RPMI7951 (cell line): ENCODE measurements at places on chromosomes 1 and 21. TPM values are rescaled to one million over a fixed set of nuclear protein-coding genes. Genes with fewer than 3 reads are reported as not detected.

GRCh38 chr1:228465571-228466146 is 21.5 kb upstream of the RNF187 start:
- no peak for DNase-seq

DNA sequence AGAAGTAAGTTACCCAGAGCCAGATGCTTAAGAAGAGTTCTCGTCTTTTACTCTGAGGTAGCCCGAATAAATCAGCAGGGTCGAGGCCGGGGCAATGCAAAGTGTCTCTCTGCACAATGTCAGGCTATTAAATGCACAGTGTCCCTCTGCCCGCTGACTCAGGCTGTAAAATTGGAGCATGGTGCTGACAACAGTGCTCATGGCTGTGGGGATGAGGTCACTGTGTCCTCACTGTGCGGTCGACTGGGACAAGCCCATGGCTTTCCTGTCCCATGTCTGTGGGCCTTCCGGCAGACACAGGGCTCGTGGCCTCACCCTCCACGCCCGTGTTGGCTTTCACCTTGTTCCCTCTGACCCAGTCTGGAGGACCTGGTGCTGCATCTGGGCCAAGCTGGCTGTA is 14.6 kb upstream of the SLC2A1 start:
- DNase-seq = peak; percentile 65

DNA sequence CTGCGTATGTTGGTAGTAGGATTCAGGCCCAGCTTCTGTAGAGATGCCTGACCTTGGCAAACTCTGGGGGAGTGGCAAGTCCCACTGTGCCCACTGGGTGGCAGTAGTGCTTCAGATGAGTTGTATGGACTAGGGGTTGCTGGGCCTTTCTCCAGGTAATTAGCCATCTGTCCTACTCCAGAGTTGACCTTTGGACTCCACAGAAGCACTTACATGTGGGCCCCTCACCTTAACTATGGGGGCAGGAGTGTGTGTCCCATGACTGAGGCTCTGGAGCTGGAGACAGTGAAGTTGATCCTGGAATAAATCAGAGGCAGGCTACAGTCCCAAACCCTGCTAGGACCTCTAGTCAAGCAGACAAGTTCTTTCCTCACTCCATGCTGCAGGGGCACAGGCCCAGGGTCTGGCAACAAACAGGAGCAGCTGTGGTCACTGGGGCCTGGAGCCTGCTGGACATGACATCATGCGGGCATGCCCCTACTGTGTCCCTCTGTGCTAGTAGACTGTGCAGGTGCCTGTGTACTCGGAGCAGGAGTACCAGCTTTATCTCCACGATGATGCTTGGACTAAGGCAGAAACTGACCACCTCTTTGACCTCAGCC is 4.6 kb downstream of the DMAP1 start:
- DNase-seq = peak; percentile 55

GRCh38 chr1:246583448-246584185 is 17.4 kb downstream of the CNST start:
- DNase-seq = peak; percentile 19

DNA sequence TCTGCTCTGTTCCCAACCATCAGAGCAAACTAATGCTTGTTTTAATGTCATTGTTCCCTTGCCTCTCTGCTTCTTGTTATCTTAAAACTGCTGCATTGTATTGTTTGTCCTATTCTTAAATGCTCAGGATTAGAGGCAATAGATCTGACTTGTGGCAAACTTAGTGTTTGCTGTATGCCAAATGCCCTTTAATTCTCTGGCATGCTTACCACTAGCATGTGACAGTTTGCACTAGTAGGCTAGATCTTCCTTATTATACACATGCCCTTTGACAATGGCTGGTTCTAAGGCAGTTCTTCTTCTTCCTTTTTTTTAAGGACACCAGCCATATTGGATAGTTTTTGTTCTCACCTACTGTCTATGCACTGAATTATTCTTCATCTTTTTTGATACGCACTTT is 30.1 kb downstream of the PALMD start:
- DNase-seq = no peak

GRCh38 chr1:241841691-241842090 is 6.3 kb upstream of the EXO1 start:
- peak; percentile 32 for DNase-seq

- DNase-seq = no peak
Observed at GRCh38 chr21:32309906-32310460, 11.3 kb downstream of the MRAP start.

- no peak for DNase-seq
Observed at GRCh38 chr1:182355723-182356098, 35.9 kb downstream of the GLUL start.

- DNase-seq = peak; percentile 44
Observed at GRCh38 chr1:235468970-235469369, 35.3 kb downstream of the B3GALNT2 start.

GRCh38 chr1:71950579-71950978 is 331.8 kb downstream of the NEGR1 start:
- no peak for DNase-seq

- peak; percentile 80 for DNase-seq
Observed at GRCh38 chr1:2255420-2256369, 27.6 kb downstream of the SKI start.

DNA sequence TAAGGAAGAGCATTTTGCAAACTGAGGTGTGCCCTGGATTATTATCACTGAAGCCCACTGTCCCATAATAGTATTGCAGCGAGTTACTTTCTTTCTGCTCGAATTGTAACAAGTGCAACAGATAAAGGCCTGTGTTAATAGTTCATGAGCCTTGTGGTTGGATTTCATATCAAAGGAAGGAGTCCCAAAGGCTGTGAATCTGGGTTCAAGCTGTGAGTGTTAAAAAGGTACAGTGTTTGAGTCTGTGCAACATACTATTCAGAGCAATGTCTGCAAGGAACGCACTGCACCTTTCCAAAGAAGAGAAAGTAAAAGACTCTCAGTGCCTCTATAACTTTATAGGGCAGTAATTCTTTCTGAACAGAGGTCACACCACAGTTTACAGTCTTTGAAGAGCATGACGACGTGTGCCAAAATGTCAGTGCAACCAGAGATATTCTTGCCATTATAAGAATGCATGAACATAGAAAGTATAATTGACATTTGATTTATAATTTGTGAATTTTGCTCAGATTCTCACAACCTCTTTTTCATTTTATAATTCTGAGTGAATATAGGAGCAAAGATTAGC is 79.1 kb downstream of the CDC7 start:
- DNase-seq = no peak

GRCh38 chr1:23283667-23284602 is 60.1 kb downstream of the HNRNPR start:
- peak; percentile 45 for DNase-seq

- DNase-seq = no peak
Observed at GRCh38 chr1:11703357-11704193, 12.1 kb downstream of the DRAXIN start.

- DNase-seq = peak; percentile 25
Observed at GRCh38 chr1:169086603-169087455, 19.7 kb upstream of the ATP1B1 start.

DNA sequence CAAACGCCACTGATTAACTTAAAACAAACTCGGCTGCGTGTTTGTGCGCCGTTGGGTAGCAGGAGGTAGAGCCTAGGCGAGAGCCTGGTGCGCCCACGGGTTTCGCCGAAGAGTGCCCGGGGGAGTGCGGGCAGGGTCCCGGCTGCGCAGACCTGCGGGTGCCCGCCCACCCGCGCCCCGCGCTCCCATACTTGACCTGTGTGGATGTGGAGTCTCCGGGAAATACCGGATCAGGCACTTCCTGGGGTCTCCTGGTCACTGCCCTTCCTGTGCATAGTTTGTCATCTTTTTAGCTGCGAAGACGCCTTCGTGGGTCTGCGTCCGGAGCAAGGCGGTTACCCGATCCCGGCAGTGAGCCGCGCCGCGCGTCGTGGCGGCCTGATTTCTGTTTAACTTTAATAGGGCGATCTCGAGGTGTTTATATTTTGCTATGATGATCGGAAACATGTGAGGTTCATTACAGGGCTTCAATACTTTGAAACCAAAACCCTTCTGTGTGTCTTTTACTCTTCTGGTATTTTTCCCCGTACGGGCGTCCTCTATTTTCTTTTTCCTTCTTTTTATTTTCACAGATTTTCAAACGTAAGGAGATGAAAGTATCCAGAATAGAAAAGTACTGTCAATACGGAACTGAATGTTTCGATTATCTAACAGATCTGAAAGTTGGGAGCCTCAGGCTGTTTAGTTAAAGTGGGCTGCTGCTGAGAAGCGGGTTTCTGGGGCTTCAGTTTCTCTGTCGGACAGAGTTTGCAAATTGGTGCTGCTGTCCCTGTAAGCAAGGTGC is 15.2 kb downstream of the NR5A2 start:
- no peak for DNase-seq

- DNase-seq = no peak
Observed at GRCh38 chr1:212754193-212754592, 37.4 kb downstream of the NSL1 start.

DNA sequence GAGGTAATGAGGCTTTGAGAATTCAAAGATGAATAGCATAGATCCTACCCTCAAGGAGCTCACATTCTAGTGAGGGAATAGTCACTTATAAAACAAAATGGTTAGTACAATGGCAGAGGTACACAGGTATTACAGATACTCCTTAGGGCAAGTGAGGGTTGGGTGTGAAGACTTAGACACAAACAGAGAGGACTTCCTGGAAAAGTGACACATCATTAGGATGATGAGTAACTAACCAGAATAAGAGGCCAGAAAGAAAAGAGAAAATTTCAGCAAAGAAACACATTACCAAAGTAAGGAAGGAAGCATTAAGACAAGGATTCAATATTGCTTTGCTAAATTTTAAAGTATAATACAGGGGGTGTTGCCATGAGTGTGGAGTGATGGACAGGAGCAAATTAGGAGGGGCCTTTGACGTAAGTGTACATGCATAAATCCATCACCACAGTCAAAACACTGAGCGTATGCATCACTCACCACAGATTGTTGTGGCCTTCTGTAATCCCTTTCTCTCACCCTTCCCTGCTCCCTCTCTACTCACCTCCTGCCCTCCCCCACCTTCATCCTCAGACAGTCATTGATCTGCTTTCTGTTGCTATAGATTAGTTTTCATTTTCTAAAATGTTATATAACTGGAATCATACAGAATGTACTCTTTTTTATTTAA is 7.9 kb downstream of the CD53 start:
- no peak for DNase-seq

GRCh38 chr21:43626390-43626789 is 32.9 kb downstream of the HSF2BP start:
- no peak for DNase-seq

- DNase-seq = peak; percentile 45
Observed at GRCh38 chr1:115764541-115764940, 4.0 kb downstream of the CASQ2 start.

DNA sequence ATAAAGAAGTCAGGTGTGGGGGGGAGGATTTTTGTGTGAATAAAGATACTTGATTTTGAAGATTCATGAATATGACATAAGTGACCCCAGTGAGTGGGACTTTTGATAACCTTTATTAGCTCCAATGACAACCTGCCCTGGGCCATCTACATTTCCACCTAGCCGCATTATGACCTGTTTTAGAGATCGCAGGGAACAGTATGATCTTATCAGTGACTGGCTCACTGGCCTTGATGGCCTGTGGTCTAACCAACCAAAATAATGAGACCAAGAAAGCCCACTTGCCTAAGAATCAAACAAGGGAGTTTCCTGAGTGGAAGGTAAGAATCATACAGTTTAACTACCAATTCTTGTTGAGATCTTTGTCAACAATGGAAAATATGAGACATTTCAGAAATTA is 1.8 kb downstream of the ELAPOR1 start:
- no peak for DNase-seq

DNA sequence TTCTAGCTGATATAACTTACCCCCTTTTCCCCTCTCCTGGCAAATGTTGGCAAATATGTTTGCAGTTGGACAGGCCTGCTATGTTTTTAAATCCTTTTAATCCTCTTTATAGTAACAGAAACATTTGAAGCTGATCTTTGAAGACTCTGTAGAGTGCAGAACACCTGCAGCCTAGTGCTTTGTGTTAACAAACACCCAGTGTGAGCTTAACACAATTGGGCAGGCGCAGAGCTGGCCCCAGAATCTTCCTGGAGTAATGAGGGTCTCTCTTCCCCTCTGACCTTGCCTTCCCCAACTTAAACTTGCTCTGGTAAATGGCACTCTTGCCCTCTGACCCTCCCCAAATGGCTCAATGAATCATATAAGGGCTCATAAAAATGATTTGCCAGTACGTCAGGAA is 247.9 kb upstream of the LYPLAL1 start:
- no peak for DNase-seq

GRCh38 chr1:10401281-10401680 is 2.4 kb downstream of the PGD start:
- no peak for DNase-seq

DNA sequence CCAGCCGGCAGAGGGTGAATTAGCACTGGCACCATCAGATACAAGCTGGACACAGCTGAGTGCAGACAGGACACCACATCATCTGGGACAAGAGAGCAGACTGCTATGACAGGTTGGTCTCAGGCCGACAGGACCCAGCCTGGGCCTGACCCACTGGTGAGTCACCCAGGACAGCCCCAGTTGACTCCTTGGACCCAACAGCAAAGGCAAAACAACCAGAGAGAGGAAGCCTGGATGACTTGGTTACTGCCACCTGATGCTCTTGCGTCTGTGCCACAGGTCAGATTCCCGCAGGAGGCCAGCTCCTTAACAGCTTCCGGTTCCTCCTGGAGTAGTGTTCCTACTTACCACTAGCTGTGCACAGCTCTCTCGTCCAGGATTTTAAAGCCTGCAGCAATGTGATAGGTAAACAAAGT is 18.5 kb downstream of the CCN1 start:
- peak; percentile 44 for DNase-seq

- DNase-seq = peak; percentile 27
Observed at GRCh38 chr1:101520302-101520701, 283.5 kb downstream of the S1PR1 start.

- no peak for DNase-seq
Observed at GRCh38 chr21:34754690-34755647, 86.2 kb downstream of the CLIC6 start.

DNA sequence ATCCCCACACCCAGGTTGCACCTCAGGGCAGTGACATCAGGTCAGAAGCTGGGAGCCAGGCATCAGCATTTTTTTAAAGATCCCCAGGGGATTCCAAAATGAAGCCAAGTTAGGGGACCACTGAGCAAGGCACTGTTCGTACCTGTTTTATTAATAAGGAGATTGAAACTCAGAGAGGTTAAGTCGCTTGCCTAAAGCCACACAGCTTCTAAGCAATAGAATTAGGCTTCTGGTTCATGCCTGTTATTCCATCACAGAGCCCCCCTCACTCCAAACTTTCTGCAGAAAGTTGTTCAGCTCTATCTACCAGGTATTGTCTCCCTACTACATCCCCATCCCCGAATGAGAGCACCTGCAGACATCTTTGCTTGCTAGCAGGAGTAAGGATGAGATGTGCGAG is 28.7 kb downstream of the KCNN3 start:
- DNase-seq = no peak

The MRPL9 gene
- 101 and 156 TPM in 2 replicates for total RNA-seq

The FCGR2B gene
- under 0.01 TPM in 1 of 2 replicates, not detected in the other for total RNA-seq

The CNN3 gene
- 315 and 321 TPM in 2 replicates for total RNA-seq

The ZMYND12 gene
- total RNA-seq = 0.12 and 1.7 TPM in 2 replicates

The HPCA gene
- not detected in 2 replicates for total RNA-seq

The IFI44L gene
- 5.4 and 9.4 TPM in 2 replicates for total RNA-seq

The ADCY10 gene
- total RNA-seq = under 0.01 and 0.20 TPM in 2 replicates

The LPAR3 gene
- 0.72 and 1.3 TPM in 2 replicates for total RNA-seq

The MATN1 gene
- 0.20 and 0.48 TPM in 2 replicates for total RNA-seq

The TAS1R1 gene
- total RNA-seq = 0.20 TPM in 1 of 2 replicates, not detected in the other

The SLC30A10 gene
- total RNA-seq = 0.12 and 0.68 TPM in 2 replicates

The SLFNL1 gene
- total RNA-seq = 0.12 TPM in 1 of 2 replicates, not detected in the other

The HYI gene
- total RNA-seq = 115 and 132 TPM in 2 replicates

The ILF2 gene
- total RNA-seq = 295 and 309 TPM in 2 replicates
